ENCODE measurements at places on chromosomes 7 and 10.

DNA sequence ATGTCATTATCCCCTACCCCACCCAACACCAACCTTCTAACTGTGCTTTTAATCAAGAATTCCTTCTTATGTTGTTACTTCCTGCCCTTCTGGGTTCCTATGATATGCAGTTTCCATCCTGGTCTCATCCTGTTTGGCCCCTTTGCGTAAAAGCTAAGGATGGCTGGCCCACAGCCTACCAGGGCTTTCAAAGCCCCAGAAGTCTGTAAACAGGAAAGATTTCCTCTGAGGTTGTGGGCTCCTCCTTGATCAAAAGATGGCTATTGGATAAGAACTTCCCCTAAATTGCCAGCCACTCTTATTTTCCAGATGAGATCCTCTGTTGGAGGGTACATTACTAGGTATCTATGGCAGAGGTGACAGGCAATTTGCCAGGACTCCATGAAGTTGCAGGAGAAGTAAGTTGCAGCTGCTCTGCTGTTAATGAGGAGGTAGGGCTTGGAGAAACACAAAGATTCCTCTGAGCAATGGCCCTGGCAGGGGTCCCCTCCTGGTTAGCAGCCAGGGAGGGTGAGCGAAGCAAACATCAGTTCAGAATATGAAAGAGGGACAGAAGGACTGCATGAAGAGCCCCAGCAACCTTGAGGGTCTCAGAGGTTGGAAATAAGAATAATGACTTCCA, 32.1 kb downstream of the NRP1 start:
- no peak for DNase-seq

- no peak for DNase-seq
Observed at GRCh38 chr7:132028144-132028920, 471.9 kb upstream of the PODXL start.

GRCh38 chr7:621572-622285, 102.1 kb upstream of the PDGFA start:
- DNase-seq, result no peak

DNA sequence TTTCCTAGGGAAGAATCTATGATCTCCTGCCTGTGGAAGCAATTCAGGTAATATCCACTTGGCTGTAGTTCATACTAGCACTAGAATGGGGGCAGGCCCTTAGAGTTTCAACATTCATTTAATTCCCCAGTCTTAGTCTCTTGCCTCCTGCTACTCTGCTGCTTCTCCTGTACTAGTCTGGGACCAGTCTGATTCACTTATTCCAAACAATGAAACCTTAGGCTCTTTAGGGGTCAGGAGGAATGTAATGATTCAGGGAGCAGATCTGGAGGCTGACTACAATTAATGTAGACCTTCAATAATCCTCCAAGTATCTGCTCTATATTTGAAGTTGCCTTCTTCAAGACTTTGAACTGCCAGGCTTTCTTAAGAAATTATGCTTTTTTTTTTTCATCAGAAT, 101.8 kb downstream of the GNAT3 start:
- DNase-seq, result no peak

GRCh38 chr7:82335001-82335400, 108.6 kb downstream of the CACNA2D1 start:
- DNase-seq, result no peak

Measured in activated T-cell treated with anti-CD3 and anti-CD28 coated beads, Interleukin-2, amount 50 U/mL, for 48 hours (primary cell).